ENCODE measurements at places on chromosomes 11 and 22. TPM values are rescaled to one million over a fixed set of nuclear protein-coding genes. Genes with fewer than 3 reads are reported as not detected.

- H3K4me1 ChIP-seq: no peaks in the 10 kb centered on the region
- no peak overlapping the region for H3K27ac ChIP-seq
- no peaks in the 10 kb centered on the region for H3K36me3 ChIP-seq
- no peak overlapping the region for H3K4me3 ChIP-seq
Measured at GRCh38 chr11:19087658-19088057, 27.1 kb upstream of the MRGPRX2 start.

GRCh38 chr11:70872299-70872698 is 380.1 kb downstream of the SHANK2 start:
- no peaks in the 10 kb centered on the region for H3K4me1 ChIP-seq
- DNase-seq: no peak
- H3K27ac ChIP-seq: no peak overlapping the region
- H3K36me3 ChIP-seq: no peaks in the 10 kb centered on the region
- no peak overlapping the region for H3K4me3 ChIP-seq

DNA sequence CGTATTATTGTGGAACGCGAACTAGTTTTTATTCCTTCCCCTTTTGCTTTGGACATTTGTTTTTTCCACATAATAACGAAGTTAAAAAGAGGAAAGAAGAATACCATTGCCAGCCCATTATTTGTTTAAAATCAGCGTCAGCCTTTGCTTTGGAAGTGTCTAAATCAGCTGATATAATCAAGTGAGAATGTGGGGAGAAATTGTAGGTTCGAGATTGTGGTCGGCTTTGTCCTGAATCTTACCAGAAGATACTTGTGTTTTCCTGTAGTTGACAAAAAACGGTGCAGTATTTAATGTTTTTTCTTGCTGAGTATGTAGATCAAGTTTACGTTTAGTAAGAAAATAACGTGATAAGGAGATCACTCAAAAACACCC is 935 bp downstream of the ZNF143 start:
- peak overlapping the region; percentile 97 for H3K27ac ChIP-seq
- no peaks in the 10 kb centered on the region for H3K27me3 ChIP-seq
- peaks cover 21% of the 10 kb centered on the region for H3K4me1 ChIP-seq
- DNase-seq: no peak
- H3K36me3 ChIP-seq: no peaks in the 10 kb centered on the region

GRCh38 chr11:43632181-43632580 is 48.4 kb upstream of the HSD17B12 start:
- peaks cover 73% of the 10 kb centered on the region for H3K27me3 ChIP-seq
- no peak overlapping the region for H3K27ac ChIP-seq
- no peak overlapping the region for H3K4me3 ChIP-seq
- H3K36me3 ChIP-seq: no peaks in the 10 kb centered on the region
- no peaks in the 10 kb centered on the region for H3K4me1 ChIP-seq

DNA sequence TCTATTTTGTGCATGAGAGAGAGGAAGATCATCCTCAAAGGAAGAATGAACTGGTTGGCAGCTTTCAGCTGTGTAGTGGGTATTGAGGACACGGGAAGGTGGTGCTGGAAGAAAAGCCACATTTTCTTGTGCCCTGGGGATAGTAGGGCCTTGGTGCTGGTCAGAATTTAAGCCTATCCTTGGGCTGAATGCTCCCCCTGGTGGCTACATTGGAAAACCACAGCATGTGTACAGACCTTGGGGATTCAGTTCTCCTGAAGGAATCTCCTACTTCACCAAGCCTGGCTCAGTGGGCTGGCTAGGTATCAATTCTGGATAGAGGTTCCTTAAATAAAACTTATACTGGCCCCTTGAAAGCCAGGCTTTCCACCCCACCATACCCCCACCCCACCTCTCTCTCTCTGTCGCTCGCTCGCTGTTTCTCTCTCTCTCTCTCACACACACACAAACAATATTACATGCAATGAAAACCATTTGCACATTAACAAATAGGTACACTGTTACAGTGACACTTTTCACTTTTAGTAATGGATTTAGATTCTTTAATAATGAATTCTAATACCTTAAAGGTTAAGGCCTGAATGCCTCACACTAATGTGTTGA is 2.8 kb upstream of the OR51M1 start:
- no peak overlapping the region for H3K4me3 ChIP-seq
- H3K27me3 ChIP-seq: no peaks in the 10 kb centered on the region
- H3K27ac ChIP-seq: no peak overlapping the region
- DNase-seq: peak; percentile 32

DNA sequence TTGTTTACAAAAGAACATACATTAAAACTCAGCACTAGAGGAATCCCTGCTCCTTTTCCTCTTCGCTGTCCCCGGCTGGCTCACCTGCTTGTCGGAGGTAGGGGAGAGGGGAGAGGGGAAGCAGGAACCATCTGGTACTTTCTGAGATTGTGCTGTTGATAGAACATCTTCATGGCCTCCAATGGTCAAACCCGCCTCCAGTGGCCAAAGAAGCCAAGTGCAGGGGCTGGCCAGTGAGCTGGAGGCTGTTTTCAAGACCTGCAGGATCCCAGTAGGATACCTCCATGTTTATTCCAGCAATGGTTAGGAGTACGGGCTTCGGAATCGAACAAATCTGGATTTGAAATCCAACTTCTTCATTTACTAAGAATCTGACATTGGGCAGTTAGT is 92.6 kb downstream of the PKNOX2 start:
- no peak overlapping the region for H3K4me3 ChIP-seq
- H3K27ac ChIP-seq: no peak overlapping the region
- peaks cover 7% of the 10 kb centered on the region for H3K4me1 ChIP-seq
- no peaks in the 10 kb centered on the region for H3K27me3 ChIP-seq
- no peak for DNase-seq
- no peaks in the 10 kb centered on the region for H3K36me3 ChIP-seq

- H3K4me1 ChIP-seq: peaks cover 17% of the 10 kb centered on the region
- no peaks in the 10 kb centered on the region for H3K27me3 ChIP-seq
- H3K4me3 ChIP-seq: no peak overlapping the region
- no peak for DNase-seq
Measured at GRCh38 chr11:128900468-128900867, 9.3 kb downstream of the KCNJ5 start.

- no peak for DNase-seq
- no peak overlapping the region for H3K4me3 ChIP-seq
- H3K36me3 ChIP-seq: no peaks in the 10 kb centered on the region
- H3K4me1 ChIP-seq: no peaks in the 10 kb centered on the region
- H3K27me3 ChIP-seq: no peaks in the 10 kb centered on the region
Measured at GRCh38 chr22:23122216-23122957, 19.4 kb downstream of the RSPH14 start.

DNA sequence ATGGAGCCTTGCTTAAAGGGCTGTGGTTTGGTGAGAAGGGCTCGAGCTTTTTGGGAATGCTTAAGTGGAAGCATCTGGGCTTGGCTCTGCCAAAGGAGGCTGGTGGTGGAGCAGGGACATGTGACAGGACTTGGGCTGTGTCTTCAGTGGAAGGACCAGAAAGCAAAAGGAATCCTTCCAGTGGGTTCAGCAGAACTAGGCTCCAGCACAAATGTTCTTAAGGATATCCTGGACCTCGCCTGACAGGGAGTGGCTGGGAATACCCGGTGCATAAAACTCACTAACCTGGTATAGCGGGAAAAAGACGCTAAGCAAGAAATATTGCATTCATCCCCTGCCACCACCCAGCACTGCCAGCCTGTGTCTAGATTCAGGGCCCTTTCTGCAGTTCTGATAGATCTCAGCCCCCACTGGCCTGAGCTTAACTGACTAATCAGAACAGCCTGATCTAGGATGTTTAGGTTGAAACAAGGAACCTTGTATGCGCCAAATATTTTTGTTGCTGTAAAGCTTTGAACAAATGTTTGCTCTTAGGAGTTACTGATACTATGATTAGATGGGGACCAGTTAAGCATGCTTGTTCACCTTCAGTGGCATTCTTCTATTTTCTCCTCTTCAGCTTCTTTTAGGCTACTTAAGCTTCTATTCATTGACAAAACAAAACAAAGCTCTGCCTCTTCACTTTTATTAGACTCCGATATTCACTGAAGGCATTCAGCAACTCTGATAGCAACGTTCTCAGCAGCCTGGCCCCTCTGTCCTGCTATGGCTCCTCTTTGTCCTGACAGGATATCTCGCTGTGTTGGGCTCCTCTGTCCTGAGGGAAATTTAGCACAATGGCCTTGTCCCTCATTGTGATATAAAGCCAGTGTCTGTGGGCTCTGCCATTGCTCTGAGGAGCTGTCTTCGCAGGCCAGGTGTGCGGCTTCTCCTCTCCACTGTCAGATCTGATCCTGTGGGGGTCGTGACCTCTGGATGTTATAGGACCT is 25.0 kb downstream of the PPFIBP2 start:
- H3K27me3 ChIP-seq: no peaks in the 10 kb centered on the region
- no peak overlapping the region for H3K27ac ChIP-seq
- no peaks in the 10 kb centered on the region for H3K36me3 ChIP-seq
- H3K4me3 ChIP-seq: no peak overlapping the region
- no peak for DNase-seq

DNA sequence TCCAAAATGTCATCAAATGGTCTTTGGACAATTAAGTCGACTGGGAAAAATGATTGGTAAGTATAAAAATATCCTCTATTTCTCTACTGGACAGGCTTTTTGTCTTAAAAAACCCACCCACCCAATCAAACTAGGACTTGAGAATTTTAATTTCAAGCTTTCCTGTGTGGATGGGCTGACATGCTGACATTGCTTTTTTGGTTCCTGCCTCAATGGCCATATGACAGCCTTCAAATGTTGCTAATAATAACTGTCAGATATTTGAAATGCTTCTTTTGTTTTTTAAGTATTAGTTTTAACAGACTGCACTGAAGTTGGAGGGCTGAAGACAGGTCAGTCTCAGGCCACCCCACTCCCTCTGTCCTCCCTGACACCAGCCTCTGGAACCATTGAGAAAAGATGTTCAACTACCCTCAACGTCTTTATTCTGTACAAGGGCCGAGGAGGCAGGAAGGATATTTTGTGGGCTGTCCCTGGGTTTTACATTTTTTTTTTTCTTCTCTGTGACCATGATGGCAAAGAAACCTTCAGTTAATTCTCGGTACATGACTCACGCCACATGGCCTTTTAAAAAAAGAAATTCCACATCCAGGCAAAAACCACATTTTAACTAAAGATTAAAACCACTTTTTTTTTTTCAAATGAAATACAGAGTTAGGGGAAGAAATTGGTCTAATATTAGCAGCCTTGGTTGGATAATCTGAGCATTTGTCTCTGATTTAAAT is 130.4 kb downstream of the SLC1A2 start:
- no peak overlapping the region for H3K27ac ChIP-seq
- H3K4me3 ChIP-seq: no peak overlapping the region
- peaks cover 22% of the 10 kb centered on the region for H3K4me1 ChIP-seq

DNA sequence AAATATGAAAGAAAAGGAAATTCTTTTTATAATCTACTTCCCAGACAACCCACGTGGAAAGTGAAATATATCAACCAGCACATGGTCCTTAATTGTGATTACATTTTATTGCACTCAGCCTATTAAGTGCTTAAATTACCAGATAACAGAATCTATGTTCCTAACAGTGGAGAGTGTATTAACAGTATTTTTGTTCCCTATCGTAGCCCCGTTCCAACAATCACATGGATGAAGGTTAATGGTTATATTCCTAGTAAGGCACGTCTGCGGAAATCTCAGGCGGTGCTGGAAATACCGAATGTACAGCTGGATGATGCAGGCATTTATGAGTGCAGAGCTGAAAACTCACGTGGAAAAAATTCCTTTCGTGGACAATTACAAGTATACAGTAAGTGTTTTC is 626.1 kb upstream of the ARHGAP42 start:
- no peak overlapping the region for H3K4me3 ChIP-seq
- H3K27ac ChIP-seq: no peak overlapping the region
- no peaks in the 10 kb centered on the region for H3K4me1 ChIP-seq
- no peaks in the 10 kb centered on the region for H3K27me3 ChIP-seq
- no peak for DNase-seq

DNA sequence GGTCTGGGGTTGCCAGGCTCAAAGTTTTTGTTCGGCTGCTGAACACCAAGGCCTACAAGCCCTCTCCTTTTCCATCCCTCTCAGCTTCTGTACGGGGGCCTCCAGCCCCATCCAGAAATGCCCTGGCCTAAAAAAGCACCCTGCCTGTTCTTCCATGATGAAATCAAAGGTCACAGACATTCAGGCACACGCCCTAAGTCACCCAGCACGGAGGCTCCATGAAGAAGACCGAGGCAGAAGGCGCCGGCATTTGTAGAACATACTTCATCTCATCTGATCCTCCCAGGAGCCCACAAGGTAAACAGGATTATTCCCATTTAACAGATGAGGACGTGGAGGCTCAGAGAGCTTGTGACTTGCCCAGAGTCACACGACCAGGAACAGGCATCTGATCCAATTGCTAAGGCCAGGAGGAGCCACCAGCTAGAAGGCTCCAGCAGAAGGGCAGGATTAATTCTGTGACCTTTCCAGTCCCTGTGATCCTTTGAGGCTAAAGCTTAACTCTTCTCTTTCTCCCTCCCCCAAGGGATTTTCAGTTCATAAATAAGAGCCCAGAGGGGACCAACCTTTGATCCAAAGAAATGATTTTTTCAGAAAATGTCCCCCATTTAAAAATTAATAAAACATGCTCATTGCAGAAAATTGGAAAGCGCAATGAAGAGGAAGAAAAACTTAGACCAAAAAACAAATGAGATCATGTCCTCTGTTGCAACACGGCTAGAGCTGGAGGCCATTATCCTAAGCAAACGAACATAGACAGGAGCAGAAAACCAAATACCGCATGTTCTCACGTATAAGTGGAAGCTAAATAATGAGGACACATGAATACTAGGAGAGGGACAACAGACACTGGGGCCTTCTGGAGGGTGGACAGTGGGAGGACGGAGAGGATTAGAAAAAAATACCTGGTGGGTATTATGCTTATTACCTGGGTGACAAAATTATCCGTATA is 38.7 kb downstream of the CYTH4 start:
- peaks cover 6% of the 10 kb centered on the region for H3K27me3 ChIP-seq
- H3K27ac ChIP-seq: no peak overlapping the region
- no peaks in the 10 kb centered on the region for H3K36me3 ChIP-seq
- no peak for DNase-seq
- no peak overlapping the region for H3K4me3 ChIP-seq
- peaks cover 4% of the 10 kb centered on the region for H3K4me1 ChIP-seq

Gene RIMBP3B
- not detected for total RNA-seq

Gene FGF3
- total RNA-seq: not detected

Gene OR9G4
- not detected for total RNA-seq

Gene TRPM5
- total RNA-seq: not detected

Gene ROM1
- 4.4 TPM for total RNA-seq

Gene OR8A1
- total RNA-seq: not detected
